H7 (cell line): ENCODE measurements at places on chromosomes 2 and 18.

DNA sequence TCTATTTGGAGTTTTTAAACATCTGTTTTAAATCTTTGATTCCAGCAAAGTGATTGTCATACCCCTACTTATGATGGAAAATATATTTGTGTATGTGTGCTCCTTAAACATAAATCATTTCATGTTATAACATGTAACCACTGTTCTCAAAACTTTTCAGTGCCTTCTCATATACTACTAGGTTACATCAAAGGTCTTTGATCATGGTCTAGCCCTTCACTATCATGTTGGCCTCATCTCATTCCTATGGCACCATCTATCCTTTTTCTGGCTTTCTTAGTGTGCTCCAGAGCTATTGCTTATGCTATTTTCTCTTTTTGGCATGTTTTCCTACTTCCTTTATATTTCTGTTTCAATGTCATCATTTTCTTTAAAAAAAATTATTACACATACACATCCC lies 367.9 kb upstream of the SLC39A10 start:
- DNase-seq = no peak

DNA sequence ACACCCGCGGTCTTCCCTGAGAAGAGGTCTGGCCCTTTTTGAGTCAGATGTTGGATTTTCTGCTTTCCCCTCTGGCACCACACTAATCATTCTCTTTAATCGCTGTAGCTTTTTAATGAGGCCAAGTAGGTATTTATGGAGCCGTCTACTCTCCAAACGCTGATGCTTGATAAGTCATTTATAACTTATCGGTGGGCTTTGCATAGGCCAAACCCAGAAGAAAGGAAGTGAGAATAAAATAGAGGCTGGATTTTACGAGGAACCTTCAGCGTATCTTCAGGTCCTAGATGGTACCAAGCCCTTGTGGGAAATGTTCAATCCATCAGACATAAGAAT lies 142.5 kb upstream of the CTAGE1 start:
- no peak for DNase-seq

DNA sequence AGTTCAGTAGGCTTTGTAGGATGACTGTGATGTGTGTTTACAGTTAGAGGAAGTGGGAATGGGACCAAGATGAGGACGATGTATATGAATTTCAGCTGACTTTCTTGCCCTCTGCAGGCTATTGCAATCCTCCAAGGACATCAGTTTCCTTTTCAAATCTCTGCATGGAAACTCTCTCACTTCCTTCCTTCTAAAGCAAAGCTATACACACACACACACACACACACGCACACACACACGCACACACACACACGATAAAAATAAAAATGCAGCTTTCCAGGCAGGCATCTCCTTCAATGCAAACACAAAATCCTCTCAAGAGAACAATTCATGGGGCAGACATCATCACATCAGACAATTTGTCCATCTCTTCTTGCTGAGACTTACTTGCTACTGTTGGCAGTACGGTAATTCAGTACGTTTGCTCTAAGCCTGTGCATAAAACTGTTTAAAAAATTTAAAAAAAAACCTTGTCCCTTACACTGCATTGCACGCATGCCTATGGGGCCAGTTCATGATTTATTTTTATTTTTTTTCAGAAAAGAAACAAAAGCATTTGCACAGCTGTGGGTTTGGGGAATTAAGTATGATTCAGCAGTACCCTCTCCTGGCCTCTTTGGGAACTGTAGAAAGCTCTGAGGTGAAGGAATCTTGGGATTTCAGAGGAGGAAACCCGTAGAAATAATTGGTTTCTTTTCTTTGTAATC lies 27.1 kb upstream of the ICOS start:
- DNase-seq = peak; percentile 53

DNA sequence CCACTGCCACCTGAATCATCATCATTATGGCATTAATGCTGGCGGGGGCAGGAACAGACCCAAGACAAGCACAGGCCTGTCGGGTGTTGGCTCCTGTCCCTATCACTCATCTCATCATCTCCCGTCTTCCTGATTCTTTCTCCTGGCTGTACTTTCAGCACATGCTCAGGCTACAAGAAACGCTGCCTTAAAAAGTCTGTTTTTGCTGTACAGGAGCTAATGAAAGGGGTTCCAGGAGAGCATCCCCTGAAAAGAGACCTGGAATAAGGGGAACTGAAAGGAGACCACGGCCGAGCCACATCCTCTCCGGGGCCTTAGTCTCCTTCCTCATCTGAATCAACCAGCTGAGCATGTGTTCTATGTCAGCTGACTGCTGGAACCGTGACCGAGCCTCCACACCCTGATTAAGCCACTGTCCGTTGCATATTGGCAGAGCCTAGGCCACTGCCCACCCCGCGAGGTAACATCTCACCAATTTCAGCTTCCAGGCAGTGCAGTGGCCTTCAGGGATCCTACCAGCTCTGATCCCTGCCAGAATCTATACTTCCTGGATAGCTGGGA lies 62.6 kb downstream of the DNMT3A start:
- peak; percentile 26 for DNase-seq

DNA sequence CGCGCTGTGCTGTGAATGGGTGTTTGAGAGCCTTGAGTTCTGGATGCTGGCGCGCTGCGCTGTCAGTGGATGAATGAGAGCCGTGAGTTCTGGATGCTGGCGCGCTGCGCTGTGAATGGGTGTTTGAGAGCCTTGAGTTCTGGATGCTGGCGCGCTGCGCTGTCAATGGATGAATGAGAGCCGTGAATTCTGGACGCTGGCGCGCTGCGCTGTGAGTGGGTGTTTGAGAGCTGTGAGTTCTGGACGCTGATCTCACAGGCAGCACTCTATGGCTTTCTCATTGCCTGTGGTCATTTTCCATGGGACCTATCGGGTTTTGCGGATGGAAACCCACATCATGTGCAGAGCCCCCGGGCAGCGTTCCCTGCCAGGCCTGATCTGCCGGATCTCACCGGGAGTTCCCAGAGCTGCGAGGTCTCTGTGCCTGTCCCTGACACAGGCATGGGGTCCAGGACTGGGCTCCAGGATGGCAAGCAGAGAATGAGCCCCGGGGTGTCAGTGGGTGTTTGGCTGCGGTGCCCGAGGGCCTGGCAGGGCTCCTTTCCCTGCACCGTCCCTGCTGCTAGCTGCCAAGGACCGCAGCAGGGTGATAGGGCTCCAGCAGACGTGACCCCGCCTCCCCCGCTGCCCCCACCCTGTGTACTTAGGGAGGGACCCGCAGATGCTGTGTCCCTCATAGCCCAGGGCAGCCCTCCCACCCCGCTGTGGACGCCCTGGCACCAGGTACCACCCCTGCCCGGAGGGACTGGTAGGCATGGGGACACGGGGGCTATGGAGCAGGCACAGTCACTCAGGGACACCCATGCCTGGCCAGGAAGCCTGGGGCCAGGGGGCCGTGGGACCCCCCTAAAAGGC lies 9.7 kb downstream of the PDCD1 start:
- peak; percentile 61 for DNase-seq

DNA sequence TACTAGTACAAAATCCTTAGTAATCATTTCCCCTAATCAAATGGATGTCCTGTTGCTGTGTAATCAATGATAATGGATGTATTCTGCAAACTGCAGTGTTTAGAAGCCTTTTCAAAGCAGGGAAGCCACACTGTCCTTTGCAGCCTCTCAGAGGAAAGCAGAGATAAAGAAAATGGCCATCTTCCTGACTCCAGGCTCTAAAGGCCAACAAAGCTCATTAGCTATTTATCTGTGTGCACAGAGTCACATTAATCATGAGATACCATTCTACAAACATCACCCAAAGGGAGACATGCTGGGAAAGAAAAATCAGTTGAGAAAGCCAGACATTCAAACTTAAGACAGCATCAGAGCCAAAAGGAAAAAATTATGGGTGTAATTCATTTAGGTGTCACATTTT lies 165.0 kb downstream of the RAD51AP2 start:
- no peak for DNase-seq

GRCh38 chr2:70994009-70994698 lies 519 bp downstream of the TEX261 start:
- DNase-seq = no peak

DNA sequence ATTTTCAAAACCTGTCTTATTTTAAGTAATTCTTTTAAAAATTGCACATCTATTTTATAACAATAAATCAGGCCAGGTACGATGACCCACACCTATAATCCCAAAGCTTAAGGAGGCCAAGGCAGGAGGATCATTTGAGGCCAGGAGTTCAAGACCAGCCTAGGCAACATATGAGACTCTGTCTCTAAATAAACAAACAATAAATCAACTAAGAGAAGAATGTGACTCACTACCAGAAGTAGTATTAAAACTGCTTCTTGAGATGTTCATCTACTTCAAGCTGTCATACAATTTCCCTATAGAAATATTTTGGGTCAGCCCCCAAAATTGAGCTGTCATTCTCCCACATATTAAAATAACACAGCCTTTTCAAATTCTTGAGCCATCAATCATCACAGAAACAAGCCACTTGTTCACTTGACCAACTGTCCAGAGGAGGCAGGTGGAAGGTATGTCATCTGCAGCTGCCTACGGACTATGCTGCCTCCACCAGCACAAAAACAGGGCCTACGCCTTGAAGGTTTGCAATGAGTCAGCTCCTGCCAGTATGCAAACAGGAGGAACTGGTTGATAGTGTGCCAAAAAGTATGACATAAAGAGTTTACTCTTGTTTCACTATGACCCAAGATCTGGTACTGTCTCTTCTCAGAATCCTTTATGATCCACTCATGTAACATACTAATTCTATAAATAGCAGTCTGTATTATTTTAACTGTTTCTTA lies 33.6 kb downstream of the KIDINS220 start:
- DNase-seq = no peak

DNA sequence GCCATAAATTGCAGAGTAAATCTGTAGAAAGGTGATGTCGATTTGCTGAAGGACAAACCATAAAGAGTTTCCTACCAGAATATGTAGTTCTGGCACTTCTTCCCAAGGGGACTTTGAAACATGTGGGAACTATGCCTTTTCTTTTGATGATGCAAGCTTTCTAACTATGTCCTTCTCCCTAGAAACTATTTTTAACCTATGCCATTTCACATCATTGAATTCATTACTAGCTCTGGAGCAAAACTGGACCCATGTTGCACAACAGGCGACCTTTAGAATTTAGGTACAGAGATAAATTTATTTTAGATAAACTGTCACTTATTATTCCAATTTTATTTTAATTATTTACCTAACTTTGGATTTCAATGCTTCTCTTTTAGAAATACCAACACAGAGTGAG lies 186.5 kb downstream of the CCDC102B start:
- no peak for DNase-seq

- DNase-seq = peak; percentile 52
These were observed 6.8 kb upstream of the CYP26B1 start for GRCh38 chr2:72154386-72154975.

DNA sequence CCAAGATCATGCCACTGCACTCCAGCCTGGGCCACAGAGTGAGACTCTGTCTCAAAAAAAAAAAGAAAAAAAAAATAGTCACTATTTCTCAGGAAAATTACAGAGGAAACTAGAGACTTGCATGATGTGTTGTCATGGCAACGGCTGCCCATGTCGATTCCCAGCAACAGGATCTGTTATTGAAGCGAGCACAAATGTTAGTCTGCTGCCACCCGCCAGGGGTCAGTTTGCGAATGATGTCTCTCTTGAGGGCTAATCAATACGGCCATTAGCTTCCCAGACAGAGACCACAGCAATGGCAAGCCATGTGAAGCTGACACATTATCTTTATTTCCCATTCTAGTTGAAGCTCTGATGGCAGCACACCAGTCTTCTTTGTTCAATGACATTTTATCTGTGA lies 32.4 kb upstream of the ACYP2 start:
- DNase-seq = peak; percentile 23

- no peak for DNase-seq
These were observed 112.0 kb downstream of the QPCT start for GRCh38 chr2:37456479-37456878.

DNA sequence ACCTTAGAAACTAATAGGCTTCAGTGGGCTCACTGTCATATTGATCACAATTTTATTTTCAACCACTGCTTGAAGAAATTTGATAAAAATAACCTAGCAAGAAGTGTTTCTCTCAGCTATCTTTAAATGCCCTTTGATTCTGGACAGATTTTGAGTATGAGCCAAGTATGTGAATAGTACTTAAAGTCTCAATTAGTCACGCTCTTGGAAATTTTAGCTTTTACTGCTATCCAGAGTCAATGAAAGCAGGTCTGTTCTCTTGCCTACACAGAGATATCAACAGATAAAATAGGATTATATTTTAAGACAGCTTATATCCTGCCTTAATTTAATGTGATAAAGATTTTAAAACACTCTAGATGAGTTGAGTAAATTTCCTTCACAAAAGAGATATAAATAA lies 337.3 kb downstream of the CBLN2 start:
- DNase-seq = no peak

DNA sequence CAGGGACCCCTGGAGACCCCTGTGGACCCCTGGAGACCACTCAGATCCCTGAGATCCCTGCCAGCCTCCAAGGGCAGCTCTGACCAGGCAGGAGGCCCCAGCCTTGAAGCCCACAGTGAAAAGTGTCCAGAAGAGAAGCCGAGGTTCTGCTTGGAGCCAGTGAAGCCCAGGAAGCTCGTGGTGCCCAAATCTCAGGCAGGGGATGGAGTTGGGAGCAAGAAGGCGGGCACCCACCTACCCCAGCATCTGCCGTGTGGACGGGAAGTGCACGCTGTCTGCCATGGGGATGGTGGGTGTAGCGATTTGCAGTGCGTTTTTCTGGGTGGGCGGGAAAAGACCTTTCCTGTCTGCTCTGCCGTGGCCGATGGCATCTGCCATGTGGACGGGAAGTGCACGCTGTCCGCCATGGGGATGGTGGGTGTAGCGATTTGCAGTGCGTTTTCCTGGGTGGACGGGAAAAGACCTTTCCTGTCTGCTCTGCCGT lies 120.6 kb upstream of the CTDP1 start:
- no peak for DNase-seq

GRCh38 chr2:128420131-128420530 lies 101.5 kb upstream of the HS6ST1 start:
- DNase-seq = peak; percentile 19

DNA sequence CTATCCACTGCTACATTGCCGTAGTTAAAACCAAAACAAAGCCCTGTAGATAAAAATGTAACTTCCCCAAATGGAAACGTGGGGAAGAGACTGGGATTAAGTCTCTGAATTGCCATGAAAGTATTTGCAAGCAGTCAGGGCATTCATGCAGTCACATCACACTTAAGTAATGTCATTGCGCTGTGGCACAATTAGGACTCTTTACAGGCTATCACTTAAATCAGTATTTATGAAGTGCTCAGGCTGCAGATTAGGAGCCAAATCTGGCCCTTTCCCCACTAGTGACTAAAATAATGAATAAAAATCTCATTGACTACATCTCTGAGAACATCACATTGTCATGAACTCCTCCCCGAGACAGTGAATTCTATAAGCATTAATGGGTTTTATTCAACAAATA lies 300.9 kb downstream of the ICOS start:
- DNase-seq = no peak

GRCh38 chr18:9860682-9861081 lies 25.1 kb upstream of the TXNDC2 start:
- no peak for DNase-seq
